CD4-positive, alpha-beta memory T cell (primary cell): ENCODE measurements at places on chromosomes 12 and 14. TPM values are rescaled to one million over a fixed set of nuclear protein-coding genes. Genes with fewer than 3 reads are reported as not detected.

- H3K4me3 ChIP-seq: no peak overlapping the region
- no peaks in the 10 kb centered on the region for H3K36me3 ChIP-seq
- H3K4me1 ChIP-seq: peaks cover 9% of the 10 kb centered on the region
- H3K27me3 ChIP-seq: no peaks in the 10 kb centered on the region
- DNase-seq: no peak
- no peak overlapping the region for H3K27ac ChIP-seq
Measured at GRCh38 chr12:4001031-4001430, 127.8 kb upstream of the PARP11 start.

RAN gene
- 750 TPM for polyA plus RNA-seq

DNA sequence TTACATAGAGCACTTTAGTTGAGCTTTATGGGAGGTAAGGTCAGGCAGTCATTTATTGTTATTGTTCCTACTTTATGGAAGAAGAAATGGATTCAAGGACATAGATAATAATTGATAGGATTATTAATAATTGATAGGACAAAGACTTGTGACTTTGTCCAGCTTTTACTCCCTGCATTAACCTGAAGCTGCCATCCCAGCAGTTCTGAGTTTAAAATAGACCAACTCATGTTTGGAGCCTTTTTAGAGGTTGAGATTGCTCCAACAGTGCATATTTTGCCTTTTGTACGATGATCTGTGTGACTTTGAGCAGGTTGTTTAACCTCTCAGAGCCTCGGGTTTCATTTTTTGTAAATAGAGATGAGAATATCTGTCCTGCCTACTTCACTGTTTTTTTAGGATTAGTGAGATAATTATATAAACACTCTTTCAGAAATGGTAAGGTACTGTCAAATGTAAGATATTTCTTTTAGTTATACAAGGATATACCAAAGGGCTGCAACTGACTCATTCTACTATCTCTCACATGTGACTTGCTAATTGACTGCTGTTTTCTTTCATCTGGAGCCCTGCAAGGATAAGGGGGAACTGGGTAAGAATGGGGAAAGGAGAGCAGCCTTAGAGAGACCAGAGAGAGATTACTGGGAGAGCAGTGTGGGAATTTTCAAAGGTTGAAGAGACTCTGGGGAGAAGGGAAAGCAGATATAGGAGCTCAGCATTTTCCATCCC is 15.3 kb downstream of the WDR20 start:
- H3K27ac ChIP-seq: no peak overlapping the region
- DNase-seq: no peak
- no peak overlapping the region for H3K4me3 ChIP-seq
- peaks cover 8% of the 10 kb centered on the region for H3K4me1 ChIP-seq
- H3K36me3 ChIP-seq: no peaks in the 10 kb centered on the region

YBX3 gene
- polyA plus RNA-seq: 1.7 TPM

DNA sequence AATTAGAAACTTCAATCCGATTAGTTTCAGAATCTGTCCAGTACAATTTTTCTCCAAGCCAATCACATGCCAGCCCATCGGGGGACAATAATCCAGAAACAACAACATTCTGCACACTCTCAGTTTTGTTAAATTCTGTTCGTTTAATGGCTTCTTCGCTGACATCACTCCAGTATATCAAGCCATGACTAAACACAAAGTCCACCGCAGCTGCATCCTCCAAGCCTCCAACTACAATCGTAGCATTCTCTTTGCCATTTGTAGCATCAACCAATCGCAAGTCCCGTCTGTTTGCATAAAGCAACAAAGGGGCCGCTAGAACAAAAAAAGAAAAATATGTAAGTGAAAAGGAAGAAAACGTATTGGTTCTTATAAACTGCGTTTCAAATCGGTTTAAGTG is 22.5 kb downstream of the LRP6 start:
- no peak overlapping the region for H3K4me3 ChIP-seq
- H3K27ac ChIP-seq: no peak overlapping the region
- no peaks in the 10 kb centered on the region for H3K36me3 ChIP-seq
- no peak for DNase-seq
- peaks cover 4% of the 10 kb centered on the region for H3K4me1 ChIP-seq
